ENCODE measurements at places on chromosomes 6 and 20. TPM values are rescaled to one million over a fixed set of nuclear protein-coding genes. Genes with fewer than 3 reads are reported as not detected.

The KCNG1 gene
- total RNA-seq = not detected

The TBP gene
- total RNA-seq = 19.8 TPM

The DNMT3B gene
- total RNA-seq = 3.5 TPM

The GPX5 gene
- total RNA-seq = not detected

The GHRH gene
- not detected for total RNA-seq

All from T-helper 2 cell treated with Interferon-gamma antibody and Interleukin-4, amounts not matched to agents 100 ng/mL and 5 ng/mL, for 36 hours (primary cell).